NCI-H2227 treated with DMSO at 0.1 percent for 48 hours (cell line): ENCODE measurements at places on chromosomes 1 and 21.

- DNase-seq, result no peak
Observed at GRCh38 chr1:244289991-244290785, 161.5 kb downstream of the ADSS2 start.

DNA sequence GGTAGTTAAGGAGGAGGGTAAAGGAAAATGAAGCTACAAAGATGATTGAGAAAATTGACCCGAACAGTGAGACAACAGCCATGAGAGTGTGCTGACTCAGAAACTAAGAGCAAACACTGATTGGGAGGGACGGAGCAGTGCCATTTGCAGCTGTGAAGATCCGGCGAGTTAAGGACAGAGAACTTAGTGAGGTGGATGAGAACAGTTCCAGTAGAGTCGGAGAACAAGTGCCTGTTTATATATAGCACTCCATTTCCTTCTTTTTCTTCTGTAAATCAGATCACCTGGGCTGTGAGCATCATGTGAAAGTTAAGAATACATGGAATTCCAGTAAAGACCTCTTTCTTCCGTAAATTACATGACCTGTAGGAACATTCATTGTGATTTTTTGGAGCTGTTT is 145.7 kb downstream of the KCNK2 start:
- DNase-seq, result peak; percentile 6

GRCh38 chr1:162689745-162690671 is 57.7 kb downstream of the DDR2 start:
- DNase-seq, result no peak

- no peak for DNase-seq
Observed at GRCh38 chr1:90835661-90836344, 118.7 kb upstream of the BARHL2 start.

DNA sequence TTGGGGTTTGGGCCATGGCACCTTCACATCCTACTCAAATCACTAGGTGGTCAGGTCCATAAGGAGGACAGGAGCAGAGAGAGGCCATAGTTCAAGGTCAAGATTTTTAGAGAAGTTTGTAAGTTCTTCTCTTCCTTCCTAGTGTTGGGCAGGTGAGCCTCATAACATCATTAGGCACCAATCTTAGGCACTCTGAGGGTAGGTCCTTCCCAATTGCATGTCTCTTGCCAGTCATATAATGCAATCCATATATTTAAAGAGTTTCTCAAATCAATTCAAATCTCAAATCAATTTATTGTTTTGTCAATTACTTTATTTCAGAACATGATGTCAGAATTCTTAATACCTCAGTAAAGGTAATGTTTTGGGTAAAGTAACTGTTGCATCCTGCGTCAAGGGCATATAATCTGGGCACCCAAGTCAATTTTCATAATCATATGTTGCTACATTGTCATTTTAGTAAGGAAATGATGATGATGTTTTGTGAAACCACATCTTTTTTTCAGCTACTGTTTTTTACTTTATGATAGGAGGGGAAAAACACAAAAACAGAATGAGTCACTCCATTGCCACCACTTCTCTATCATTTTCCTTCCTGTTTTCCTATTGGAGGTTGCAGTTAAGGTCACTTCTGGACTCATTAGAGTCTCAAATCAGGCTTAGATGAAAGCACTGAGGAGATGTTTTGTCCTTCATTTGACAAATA is 122.7 kb downstream of the UCHL5 start:
- DNase-seq, result no peak

- DNase-seq, result no peak
Observed at GRCh38 chr1:58839846-58840835, 56.3 kb upstream of the JUN start.

DNA sequence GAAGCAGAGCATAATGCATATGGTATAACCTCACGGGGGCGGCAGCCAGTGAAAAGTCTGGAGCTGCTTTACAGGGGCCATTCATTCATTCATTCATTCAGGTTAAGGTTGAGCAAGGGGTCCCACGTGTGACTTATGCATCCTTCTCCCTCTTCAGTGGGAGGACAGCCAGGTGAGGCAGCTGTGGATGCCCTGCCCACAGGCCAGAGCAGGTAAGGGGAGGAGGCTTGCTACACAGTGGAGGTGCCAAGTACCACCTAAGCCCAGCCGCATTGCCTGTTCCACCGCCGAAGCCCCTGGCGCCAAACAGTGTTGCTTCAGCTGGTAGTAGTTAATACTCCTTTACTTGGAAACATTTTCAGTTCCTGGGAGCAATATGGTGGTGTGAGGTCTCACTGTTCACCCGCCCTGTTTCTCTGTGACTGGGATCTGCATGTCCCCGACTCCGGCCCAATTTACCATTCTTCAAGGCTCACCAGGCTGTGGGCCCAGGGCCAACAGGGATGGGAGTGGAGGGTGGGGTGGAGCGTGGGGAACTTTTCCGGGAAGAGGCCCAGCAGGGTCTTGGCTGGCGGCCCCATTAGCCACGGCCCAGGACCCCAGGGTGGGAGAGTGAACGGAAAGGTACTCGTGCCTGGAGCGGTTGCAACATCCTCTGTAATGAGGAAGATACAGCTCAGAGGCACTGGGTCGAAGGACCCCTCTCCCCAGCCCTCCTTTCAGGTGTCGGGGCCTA is 722 bp upstream of the PODN start:
- DNase-seq, result no peak

GRCh38 chr1:6188466-6188865 is 8.3 kb upstream of the CHD5 start:
- DNase-seq, result no peak
